ENCODE measurements at places on chromosomes 13 and 19.

DNA sequence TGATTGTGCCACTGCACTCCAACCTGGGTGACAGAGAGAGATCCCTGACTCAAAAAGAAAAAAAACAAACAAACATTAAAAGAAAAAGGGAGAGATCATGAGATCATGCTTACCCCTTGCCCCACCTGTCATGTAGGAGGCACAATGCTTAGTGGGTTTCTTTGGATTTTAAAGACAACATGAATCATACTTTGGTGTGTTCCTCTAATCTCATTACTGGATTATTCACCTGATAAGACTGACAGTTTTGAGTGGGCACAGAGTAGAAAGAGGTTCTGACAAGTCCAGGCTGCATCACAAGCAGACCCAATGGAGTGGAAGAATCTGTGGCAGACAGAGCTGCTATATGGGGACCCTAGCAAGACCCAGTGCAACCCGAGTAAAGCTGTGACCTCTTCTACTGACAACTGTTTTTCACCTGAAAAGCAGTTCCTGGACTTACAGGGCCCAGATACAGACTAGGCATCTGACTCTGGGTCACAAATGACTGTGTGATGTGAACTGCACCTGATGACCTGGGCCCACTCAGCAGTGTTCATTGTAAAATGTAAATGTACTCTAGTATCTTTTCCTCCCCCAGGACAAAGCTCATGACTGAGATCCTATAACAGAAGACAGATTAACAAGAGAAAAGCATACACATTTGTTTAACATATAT lies 28.9 kb upstream of the USP12 start:
- no peak for DNase-seq

- no peak for DNase-seq
Measured at GRCh38 chr19:1671716-1672037, 19.3 kb upstream of the TCF3 start.

GRCh38 chr19:18171605-18172327 lies 1.8 kb upstream of the IFI30 start:
- no peak for DNase-seq

DNA sequence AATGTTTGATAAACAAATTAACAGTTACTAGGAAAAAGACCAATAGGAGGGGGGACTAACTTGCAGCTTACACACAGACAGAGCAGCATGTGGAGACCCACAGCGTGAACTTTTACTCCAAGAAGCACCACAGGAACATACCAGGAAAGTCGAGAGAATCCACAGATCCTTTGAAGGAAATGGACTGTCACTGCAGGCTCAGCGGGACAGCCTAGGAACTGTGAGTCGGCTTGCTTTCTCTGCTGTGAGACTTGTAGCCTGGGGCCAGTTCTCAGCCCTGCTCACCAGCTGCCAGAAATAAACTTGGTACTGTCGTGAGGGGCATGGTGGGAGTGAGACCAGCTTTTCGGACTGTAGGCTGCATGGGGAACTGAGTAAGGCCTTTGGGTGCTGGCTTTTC lies 1211.5 kb downstream of the PCDH17 start:
- DNase-seq: no peak

- no peak for DNase-seq
Measured at GRCh38 chr19:49042177-49042576, 1.5 kb upstream of the CGB5 start.

DNA sequence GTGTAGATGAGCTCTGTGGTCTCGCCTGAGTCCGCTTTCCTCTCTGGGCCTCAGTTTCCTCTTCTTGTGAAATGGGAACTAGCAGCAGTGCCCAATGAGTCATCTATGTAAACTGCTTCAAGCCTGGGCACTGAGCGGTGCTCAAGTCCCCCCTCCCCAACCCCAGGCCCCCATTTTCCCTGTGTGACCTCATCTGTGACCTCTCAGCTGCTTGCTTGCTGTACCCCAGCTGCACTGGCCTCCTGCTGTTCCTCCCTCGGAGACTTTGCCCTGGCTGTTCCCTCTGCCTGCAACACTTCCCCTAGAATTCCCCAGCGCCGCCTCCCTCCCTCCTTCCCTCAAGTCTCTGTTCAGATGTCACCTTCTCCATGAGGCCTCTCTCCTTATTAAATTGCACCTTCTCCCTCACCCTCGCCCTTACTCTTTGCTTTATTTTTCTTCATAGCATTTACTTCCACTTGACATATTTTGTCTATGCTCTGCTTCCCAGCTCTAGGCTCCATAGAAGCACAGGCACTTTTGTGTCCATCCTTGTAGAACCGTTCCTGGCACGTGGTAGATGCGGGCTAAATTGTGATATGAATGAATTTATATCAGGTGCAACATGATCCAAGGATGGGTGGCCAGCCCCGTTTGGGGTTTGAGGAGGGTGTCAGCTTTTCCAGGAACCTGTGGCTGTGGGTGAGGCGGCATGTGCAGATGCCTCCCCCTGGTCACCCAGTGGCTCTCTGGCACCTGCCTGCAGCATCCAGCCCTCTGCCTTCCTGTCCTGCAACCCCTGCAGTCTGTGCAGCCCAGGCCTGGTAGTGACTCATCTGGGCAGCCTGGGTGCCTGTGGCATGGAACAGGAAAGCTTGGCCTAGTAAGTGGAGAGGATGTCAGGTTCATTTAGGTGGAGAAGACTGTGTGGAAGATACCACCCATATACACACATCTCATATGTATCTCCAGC lies 26.3 kb downstream of the SIPA1L3 start:
- no peak for DNase-seq

GRCh38 chr13:40496035-40496810 lies 170.2 kb downstream of the FOXO1 start:
- DNase-seq: no peak

DNA sequence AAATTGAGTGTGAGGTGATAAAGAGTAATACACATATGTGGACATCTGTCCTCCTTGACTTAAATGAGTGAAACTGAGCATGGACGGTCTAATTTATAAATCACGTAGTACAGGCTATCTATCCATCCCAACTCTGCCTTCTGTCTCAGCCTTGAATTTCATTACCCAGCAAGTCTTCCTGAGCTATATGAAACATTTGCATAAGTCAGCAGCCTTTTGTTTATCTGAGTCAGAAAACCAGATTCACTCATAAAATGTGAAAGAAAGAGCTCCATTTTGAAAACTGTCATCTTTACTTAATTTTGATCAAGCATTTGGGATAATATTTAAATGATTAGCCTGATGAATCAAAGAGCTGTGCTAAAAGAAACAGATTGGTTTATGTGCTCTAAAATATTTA lies 197.9 kb downstream of the LHFPL6 start:
- DNase-seq: no peak

DNA sequence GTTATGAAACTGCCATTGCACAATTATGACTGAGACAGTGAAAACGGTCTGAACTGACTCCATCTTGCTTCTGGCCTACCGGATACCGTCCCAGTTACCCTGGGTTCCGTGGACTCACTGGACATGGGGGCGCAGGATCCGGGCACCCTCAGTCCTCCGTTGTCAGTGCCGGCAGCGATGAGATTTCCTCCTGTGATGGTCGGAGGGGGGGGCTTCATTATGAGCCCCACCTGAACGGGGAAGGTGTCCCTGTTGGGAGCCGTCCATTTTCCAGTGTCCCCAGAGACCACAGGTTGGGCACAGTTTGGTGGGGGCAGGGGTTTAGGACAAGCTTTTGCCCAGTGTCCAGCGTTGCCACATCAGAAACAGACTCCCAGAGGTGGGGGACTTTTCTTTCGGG lies 23.4 kb downstream of the TMEM255B start:
- DNase-seq: no peak

DNA sequence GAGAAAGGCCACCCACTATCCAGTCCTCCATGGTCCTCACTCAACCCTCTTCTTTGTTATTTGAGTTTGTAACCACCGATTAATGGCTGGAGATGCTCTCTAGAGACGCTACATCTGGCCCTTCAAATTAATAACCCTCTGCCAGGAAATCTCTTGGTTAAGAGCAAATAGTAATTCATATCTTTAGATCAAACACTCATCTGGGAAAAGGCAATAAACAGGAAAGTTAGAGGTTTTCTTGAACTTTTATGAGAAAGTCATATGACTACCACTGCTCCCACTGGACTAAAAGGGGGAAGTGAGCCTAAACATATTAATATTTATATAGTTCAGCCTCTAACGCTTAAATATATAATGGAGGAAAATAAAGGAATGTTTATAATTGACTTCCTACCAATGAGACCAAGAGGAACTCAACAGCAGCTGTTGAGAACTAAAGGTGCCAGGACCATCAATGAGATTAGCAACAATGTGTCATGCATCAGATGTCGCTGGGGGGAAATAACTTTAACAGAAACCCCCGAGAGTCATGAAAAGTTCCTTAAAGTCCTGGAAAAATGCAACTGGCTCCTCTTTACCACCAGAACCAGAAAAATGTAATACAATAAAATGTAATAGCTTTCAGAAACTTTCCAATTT lies 2.7 kb downstream of the TBC1D4 start:
- DNase-seq: no peak

- no peak for DNase-seq
Measured at GRCh38 chr13:20043207-20043925, 84.8 kb downstream of the ZMYM2 start.

DNA sequence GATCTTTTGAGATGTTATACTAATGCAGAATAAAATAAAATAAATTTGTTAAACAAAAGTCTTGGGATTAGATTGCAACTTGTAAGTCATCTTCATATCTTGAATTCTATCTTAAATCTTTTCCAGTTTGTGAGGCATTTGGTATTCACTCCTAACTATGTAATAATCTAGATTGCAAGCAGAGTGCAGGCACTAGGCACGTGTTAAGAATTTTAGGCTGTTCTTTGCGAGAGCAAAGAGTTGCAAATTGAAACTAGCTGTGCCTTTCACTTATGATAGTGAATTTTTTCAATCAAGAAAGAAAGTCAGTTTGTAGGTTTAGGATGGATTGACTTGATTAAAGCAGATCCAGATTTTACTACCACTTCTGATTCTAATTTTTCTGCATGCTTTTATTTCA lies 264.1 kb upstream of the SPRY2 start:
- DNase-seq: no peak

DNA sequence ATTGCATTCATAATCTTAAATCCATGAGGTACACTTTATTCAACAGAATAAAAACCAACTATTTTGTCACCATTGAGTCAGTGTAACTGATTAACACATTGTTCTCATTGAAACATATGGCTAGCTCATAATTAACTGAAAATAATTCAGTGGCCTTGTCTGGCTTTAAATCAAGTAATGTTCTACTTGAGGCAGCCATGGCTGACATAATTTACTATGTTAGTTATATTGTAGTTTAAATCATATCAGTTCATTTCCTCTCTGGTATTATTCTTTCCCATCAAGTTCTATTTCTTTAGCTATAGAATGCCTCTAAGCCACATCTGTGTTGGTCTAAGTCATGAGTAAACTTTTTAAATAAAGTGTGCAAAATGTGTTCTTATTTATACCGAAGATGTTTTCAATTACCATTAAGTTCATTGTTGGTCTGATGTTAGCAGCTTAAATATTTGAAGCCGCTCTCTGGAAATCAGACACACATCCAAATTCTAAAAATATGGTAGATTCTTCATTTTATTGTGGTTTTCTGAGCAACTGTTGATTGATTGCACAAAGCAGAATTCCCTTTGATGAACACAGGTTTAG lies 393.7 kb downstream of the GPC6 start:
- DNase-seq: no peak

- DNase-seq: peak; percentile 39
Measured at GRCh38 chr19:45403781-45404556, 900 bp downstream of the PPP1R13L start.

DNA sequence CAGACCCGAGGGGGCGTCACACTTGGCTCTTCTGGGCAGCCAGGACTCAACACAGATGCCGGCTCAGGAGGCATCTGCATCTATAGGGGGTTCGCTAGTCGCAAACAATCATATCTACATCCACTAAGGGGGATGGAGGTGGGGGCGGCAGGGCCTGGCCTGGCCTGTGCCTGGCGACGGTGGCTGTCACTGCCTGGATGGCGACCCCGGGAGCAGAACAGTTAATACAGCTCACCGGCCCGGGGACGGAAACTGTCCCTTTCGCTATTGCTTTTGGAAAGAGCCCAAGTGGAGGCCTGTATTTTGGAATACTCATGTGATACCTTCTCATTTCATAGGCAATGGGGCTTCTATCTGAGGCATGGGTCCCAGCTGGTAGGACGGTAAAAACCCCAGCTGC lies 17.7 kb downstream of the SGTA start:
- no peak for DNase-seq

- no peak for DNase-seq
Measured at GRCh38 chr13:88086577-88086976, 415.4 kb downstream of the SLITRK5 start.

DNA sequence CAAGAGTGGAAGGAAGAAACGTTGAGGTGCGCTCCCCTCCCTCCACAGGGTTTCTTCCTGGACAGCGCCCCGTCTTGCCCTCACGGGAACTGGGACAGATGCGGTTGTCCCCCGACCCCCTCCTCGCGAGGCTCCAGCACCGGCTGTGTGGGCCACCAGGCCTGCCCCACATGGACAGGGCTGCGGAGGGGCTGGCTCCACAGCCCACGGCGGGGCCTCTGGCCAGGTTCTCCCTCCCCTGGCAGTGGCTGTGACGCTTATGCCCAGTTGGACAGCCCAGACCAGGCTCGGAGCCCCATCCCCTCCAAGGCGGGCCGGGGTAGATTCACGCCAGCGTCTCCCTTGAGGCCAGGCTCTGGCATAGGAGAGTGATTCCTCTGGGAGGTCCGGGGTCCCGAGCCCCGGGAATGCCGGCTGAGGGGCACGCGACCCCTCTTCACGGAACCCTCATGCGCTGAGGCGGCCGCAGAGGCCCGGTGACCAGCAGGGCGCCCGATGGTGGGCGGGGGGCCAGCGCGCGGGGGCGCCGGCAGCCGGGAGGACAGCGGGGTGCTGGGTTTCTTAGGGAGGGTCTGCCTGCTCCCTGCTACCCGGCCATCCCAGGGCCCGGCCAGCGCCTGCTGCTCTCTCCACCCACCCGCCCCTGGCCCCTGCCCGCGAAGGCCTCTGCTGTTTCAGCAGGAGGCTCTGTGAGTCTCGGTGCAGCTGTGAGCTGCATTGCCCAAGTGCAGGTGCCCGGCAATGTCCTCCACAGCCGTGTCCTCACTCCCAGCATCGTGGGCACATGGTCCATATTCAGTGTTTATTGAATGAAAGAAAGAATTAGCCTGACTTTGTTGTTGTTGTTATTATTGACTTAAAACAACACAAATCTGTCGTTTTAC lies 20.3 kb upstream of the GAS6 start:
- DNase-seq: no peak

DNA sequence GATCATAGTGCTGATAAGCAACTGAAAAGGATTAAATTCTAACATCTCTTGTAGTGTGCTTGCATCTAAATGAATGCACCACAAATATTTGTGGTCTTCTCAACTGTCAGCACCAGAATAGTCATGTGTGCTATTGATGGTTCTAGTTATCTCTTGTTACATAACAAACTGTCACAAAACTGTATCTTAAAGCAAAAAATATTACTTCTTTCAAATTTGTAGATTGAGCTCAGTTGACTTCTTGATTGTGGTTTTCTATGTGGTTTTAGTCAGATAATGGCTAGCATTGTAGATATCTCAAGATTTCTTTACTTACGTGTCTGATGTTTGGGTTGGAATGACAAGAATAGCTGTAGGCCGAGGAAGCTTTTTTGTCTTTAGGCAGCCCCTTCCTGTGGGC lies 431.3 kb downstream of the SLITRK6 start:
- no peak for DNase-seq

- DNase-seq: peak; percentile 64
Measured at GRCh38 chr19:18419195-18419698, at the start of gene SSBP4. SSBP4 (plus strand) TSS chr19:18419398; CDS start chr19:18419649, 251 bp downstream.

GRCh38 chr13:100535426-100536135 lies 53.0 kb downstream of the GGACT start:
- DNase-seq: no peak

- no peak for DNase-seq
Measured at GRCh38 chr13:100517728-100518127, 70.9 kb downstream of the GGACT start.

Data from effector memory CD4-positive, alpha-beta T cell (primary cell).